ENCODE measurements at places on chromosomes 2 and 18.

- DNase-seq, result no peak
Observed at GRCh38 chr2:198028955-198029354, 224.6 kb downstream of the PLCL1 start.

DNA sequence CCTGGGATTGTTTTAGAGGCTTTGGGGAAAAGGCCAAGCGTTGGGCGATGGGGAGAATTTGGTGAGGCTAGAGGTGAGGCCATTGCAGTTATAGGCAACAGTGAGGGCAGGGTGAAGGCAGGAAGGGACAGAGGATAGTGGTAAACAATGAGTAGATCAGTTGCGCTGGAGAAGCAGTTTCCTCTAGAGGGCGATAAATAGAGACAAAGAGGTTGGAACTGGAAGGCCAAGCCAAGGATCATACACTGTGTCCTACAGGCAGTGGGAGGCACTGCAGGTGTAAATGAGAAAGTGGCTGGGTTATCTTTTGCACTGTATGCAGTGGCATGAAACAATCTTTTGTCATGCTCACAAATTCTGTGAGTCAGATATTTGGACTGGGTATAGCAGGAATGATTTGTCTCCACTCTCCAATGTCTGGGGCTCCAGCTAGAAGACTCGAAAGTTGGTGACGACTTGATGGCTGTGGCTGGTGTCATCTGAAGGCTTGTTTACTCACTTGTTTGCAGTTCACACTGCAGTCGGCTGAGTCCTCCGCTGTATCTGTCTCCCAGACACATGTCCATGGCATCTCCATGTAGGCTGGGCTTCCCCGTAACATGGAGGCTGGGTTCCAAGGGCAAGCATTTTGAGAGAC, 82.1 kb downstream of the TNP1 start:
- DNase-seq, result peak; percentile 47

DNA sequence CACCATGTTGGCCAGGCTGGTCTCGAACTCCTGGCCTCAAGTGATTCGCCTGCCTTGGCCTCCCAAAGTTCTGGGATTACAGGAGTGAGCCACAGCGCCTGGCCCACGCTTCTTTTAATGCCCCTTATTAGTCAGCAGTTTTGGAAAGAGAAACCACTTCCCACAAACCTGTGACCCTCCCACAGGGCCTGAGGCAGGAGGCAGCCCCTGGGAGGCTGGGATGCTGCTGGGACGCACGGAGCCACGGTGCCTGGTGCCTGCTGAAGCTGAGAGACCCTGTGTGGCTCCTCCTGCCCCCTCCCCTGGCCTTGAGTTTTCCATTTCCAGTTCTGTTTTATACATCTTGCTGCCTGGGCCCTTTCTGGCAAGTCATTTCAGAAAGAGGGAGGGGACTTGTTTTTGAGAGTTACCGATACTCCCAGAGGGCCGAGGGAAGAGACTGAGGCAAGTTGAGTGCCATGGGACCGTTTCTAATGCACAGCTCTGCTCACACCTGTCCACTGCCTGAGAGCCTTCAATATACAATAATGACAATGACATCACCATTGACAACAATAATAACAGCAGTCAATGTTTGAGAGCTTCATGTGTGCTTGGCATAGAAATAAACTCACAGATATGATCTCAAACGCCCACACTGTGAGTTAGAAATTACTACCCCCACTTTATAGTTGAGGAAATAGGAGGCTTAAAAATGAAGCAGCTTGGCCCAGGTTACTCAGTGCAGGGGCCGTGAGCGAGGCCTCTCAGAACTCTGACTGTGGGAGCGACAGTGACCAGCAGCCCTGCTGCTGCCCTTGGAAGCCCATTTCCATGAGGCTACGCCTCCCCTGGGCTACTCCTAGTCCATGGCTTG, 78.1 kb upstream of the YWHAQ start:
- peak; percentile 62 for DNase-seq

GRCh38 chr2:102512161-102512560, 39.1 kb downstream of the SLC9A4 start:
- no peak for DNase-seq

DNA sequence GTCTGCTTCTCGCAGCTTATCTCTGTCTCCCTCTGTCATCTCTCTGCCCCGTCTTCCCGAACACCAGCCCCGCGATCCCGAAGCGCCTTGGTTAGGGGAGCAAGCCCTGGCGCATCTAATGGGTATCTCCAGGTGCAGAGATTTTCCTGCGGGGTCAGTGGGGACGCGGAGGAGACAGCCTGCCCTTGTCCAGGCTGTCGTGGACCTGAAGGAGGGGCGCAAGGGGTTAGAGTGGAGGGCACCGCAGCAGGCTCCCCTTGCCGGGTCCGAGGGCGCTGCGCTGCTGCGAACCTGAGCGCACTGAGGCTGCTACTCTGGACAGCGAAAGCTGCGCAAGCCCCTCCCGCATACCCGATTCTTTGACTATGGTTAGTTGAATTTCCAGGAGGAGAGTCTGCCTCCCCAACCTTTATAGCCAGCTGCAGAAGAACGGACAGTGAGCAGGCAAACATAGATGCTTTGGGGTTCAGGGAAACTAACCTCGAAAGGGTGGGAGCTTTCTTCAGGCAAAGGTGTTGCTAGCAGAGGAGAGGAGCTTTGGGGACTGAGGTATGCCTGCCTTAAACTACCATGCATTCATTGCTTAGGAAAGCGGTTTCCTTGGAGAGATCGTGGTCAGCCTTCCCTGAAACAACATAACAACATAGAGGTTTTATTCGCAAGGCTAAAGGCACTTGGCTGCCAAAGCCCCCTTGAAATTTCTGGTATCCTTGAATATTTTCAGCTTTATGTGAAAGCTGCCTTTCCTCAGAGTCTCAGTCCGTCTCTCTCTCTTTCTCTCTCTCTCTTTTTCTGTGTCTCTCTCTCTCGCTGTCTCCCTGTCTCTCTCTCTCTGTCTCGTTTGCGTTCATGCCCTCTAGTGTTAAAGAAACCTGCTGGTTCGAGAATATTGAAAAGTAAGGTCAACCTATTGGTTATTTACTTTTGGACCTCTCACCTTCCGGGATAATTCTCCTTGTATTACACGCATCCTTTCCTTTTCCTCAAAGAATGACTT, 1.6 kb downstream of the GALNT13 start:
- DNase-seq, result no peak

DNA sequence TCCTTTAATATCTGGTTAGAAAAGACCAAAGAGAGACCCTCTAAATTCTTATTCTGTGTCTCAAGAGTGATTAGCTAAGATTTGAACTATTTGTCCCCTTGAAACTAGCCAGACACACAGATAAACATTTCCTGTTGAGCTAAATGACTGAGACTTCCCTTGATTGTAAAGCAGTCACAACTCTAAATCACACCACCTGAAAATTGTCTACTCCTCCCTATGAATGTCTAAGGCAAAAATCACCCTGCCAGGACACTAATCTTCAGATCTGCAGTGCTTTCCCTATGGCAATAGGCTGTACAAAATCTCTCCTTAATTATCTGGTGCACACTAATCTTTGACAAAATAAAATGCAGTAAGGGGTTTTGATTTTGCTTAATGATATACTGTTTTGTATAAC, 200.5 kb upstream of the GULP1 start:
- DNase-seq, result no peak

DNA sequence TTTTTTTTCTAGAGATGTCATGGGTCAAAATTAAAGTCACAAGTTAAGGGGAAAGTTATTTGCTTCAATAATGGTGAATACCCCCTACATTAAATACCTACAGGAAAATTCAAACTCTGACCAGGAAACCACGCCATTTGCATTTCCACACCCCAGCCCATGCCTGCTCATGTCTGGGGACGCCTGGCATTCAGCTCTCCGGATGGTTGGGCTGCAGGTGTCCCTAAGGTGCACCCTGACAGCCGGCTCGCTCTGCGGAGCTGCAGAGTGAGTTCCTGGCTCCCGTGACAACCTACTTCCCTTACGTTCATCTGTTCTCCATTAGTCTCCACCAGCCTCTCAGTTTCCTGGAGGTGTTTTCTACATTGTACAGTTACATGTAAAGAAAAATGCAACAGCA, 122.7 kb upstream of the RIOK3 start:
- no peak for DNase-seq

GRCh38 chr2:222943820-222944219, 83.0 kb downstream of the ACSL3 start:
- DNase-seq, result no peak

DNA sequence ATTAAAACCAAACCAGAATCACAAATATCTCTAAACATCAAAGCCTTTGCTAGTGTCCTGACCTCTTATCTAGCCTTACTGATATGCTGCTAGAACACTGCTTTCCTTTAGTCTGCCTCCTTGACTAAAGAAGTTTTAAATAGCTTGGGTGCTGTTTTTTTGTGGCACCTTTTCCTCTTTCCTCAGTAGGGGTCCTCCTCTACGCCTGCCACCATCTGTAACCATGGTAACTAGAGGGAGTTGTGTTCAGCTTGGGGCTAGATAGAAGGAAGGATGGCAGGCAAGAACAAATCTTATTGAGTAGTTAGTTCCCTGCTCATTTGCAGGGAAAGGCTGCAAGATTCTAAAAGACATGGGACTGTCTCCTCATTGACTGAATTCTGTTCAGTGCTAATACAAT, 86.0 kb downstream of the TAF4B start:
- DNase-seq, result no peak

DNA sequence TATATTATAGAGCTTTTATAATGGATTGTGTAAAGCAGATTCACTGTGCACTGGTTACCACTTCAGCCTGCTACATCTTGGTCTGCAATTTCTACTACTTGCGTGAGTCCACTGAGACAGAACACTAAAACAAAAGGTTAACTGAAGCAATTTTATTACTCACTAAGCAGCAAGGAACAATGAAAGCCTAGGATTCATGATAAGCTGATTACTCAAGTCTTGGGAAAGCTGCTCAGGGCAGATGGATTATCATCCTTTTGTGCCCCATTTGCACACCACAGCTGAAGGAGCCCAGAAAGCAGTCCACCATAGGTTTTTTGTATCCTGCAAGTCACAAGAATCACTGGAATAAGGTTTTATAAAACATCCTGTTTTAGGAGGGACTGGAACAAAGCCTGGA, 1215.2 kb upstream of the TMEFF2 start:
- no peak for DNase-seq

- DNase-seq, result no peak
Observed at GRCh38 chr2:109538546-109538945, 75.2 kb downstream of the SEPTIN10 start.

GRCh38 chr2:164328310-164328709, 293.0 kb downstream of the GRB14 start:
- no peak for DNase-seq

- no peak for DNase-seq
Observed at GRCh38 chr2:119304847-119305246, 61.8 kb downstream of the C2orf76 start.

DNA sequence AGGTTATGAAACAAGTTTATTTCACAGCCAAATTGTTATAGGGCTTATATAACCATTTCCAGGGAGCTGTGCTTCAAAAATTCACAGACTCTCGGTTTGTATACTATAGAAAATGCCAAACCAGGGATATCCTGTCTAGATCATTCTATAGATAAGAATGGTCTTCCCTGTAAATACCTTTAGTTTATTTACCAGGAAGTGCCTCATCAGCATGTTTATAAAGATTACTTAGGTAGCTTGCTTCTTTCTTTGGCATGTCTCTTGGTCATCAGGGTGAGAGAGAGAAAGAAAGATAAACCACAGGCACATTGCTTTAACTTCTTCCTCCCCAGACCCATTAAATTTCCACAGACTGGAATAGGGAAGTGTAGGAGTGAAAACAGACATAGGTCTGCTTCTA, 439.4 kb downstream of the SPAG16 start:
- no peak for DNase-seq

GRCh38 chr2:5493256-5493655, 198.9 kb upstream of the SOX11 start:
- DNase-seq, result no peak

DNA sequence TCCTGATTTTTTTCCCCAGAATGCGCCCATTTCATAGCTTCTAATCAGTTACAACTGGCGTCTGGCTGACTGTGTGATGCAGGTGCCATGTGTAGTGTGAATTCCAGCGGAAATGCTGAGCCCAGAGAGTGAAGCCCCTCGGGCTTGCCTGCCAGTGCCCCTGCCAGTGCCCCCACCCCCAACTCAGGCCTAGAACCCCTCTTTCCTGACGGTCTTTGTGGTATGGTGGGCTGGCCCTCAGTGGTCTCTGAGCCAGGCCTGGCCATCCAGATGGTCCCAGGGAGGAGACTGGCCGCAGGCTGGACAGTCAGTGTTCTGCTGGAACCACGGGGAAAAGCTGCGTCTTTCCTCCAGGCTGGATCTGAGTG, 3.1 kb downstream of the RAMP1 start:
- DNase-seq, result no peak

DNA sequence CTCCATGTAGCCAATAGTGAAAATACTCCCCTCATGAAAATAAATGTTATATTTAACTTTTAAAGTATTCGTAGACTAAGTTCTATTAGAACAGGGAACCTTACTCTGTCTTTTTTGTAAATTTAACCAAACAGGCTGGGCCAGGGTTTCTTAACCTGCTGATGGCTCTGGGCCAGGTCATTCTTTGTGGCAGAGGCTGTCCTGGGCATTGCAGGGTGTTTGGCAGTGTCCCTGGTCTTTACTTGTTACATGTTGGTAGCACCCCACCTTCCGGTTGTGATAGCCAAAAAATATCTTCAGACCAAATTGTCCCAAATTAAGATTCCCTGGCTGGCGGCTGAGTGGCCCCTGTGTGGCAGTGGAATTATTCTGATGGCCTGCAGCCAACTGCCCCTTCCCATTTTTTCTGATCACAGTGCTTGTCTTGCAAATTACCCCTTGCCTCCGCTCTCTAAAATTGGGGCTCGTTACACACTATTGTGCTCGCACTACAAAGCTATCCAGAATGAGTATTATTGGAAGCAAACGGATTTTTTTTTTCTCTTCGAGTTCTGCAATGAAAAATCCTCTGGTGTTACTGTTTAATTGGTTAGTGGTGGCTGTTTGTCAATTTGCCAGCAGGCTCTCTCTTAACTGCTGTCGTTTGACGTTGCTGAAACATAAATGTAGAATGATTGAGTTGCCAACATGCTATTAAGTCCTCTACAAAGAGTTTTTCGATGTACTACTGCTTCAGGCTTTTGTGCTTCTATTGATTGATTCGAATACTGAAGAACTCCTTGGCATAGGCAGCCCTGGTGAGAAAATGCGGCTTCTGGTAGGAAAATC, 216.9 kb downstream of the SH3RF3 start:
- DNase-seq, result no peak

DNA sequence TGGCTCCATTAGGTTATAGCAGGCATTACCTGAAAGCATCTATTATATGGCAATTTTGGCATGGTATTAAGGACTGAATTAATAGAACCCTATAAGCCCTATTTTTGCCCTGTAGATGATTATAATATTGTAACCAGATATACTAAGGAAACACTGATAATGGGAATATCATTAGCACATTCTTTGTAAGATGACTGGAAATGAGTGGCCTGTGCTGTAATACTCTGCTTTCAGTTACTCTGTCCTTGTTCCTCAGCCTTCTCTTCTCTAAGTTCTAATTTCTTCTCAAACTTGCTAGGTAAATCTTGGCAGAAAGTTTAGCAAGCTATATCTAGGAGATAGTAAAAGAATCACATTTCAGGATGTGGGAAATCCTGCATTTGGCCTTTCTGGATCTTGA, 74.0 kb upstream of the ITPRID2 start:
- no peak for DNase-seq

DNA sequence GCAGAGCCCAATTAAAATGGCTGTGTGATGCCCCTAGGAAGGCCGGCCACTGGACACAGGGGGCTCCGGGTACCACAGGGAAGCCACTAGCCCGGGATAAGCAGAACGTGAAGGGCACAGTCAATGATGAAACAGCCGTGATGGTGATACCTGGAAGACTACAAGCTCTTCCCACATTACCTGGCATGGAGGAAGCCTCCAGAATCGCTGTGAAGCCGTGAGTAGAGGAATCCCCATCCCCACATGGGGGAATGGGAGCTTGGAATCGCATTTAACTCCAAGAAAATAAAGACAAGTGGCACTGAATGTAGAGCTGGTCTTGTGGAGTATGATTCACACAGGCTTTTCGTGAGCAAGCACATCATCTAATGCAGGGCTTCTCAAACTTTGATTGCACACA, 16.1 kb downstream of the GALNT14 start:
- DNase-seq, result no peak
